CD4-positive, alpha-beta T cell treated with Interleukin-21 for 1 hour (primary cell): ENCODE measurements at places on chromosomes 12 and 14.

GRCh38 chr12:64616201-64616600, 5.9 kb downstream of the RASSF3 start:
- DNase-seq = no peak

DNA sequence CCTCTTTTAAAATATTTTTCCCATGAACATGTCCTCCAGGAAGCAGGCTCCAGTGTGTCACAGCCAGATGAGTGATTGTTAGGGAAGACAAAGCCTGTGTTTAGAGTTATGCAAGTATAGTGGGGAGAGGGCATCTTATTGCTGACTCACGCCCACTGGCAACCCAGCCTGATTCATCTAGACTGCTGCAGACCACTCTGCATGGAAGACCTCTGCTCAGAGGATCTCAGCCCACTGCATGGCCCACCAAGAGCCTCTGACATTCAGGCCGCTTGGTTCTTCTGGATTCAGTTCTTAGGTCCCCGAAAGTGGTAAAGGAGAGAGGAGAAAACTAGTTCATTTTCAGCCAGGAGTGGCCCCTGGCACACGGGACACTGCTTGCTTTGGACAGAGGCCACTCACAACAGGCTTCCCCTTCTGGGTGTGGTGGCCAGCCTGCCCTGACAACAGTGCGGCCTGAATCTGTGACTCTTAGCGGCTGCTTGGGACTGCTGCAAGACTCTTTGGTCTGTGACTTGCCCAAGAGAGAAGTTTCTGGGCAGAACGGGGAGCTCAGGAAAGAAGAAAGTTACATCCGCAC, 266.3 kb downstream of the ZFP36L1 start:
- DNase-seq = no peak

DNA sequence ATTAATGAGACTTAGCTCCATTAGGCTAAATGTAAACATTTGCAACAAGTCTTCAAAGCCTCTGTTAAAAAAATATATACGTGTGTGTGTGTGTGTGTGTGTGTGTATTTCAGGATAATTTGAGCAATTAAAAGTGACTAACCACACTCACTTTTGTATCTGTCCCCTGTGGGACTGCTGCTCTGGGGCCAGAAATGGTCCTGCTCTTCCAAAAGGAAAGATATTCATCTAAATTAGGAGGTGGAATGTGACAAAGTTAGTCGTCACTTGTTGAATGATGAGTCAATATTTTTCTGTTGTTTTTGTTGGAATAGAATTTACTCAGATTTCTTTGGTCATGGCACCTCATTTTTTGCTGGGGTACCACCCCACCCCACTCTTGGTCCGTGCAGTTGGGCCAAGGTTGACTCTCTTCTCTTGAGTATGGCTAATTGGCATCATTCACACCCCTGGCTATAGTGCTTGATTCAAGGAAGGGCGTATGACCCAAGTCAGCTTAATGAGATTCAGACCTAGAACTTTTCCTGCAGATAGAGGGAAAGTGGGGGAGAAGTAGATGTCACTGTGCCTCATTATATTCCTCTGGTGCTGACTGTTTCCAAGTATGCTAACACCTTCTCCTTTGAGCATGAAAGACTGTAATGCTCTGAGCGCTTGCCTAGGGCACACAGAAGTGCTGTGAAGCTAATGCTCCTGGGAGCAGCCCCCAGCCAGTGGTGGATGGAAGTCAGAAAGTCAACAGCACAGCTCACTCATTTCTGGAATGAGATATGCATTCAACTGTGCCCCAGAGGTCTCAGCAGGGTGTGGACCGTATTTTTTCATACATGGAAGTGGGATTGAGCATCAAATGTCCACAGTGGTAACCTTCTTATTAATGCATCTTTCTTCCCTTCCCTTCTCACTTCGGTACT, 577.0 kb upstream of the TBX3 start:
- DNase-seq = no peak

- DNase-seq = no peak
Measured at GRCh38 chr14:101584055-101584859, 23.0 kb downstream of the DIO3 start.

DNA sequence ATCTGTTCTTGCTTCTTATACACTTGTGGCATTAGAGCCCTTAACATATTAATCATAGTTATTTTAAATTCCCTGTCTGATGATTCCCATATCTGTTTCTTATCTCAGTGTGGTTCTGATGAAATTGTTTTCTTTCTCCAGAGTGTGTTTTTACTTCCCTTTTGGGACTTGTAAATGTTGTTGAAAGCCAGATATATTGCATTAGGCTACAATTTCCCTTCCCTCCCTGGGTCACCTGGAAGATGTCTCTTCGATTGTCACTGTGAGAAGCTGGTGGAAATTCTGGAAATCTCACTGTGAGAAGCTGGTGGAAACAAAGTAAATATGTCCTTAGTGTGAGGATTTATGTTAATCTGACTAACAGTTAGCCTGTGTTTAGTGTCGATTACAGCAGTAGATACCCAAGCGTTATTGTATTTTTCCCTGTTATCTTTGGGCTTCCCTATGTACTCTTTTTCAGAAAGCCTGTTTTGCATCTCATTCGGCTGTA, 717.3 kb downstream of the TRHDE start:
- no peak for DNase-seq

DNA sequence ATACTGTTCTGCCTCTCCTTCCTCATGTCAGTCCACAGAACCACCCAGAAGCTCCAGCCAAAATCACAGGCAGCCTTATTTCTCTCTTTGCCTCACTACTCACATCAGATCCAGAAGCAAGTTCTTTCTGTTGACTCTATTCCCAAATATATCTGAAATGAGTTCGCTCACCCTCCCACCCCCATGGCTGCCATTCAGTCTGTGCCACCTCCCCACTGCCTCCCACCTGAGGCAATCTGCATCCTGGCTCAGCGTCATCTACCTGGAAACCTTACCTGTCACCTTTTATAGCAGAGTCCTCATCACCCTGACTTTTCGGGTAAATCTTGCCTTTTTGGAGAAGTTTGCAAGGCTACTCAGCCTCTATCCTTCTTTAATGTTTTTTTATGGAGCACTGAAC, 501.8 kb downstream of the BCL11B start:
- no peak for DNase-seq

DNA sequence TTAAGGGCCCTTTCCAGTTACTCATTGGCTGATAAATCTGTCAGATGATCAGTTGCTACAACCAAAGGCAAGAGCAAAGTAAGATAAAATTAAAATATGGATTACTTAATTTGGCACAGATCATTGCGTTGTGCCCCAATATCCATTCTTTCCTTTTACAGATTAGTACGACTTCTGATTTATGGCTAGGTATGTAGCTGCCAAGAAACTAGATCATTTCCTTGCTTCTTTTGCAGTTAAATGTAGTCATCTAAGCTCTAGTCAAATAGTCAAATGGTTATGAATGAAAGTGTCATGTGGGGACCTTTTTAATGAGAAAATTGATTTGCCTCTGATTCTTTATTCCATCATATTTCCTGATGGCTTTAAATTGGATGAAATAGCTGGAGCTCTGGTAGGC, 1039.9 kb upstream of the FLRT2 start:
- no peak for DNase-seq

DNA sequence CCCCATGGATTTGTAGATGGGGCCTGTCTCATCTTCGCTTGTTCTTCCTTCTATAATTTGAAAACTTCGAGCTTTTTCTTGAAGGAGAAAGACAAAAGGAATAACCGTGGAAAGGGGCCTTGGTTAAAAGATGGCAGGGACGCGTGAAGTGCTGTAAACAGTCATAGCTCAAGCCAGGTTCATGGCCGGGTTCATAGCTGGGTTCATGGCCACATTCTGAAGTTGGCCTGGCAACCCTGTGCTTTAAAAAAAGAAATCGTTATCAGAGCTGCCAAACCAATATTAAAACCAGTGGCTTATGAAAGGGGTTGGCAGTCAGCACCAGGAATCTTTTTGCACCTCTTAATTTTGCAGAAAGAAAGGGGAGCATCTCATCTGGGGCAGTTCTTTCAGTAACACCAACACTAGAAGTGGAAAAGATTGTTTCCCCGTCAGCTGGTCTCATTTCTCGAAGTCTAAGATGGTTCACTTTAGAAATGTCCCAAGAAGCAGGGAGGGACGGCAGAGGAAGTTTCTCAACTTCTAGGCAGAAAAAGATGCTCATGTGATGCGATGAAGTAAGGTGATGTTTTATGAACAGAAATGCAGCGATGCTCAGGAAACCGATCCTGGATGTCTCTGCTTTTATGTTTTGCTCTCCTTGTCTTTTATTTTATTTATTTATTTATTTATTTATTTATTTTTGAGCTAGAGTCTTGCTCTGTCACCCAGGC, 193.1 kb upstream of the TBX3 start:
- no peak for DNase-seq
